ENCODE measurements at places on chromosomes 13 and 19. TPM values are rescaled to one million over a fixed set of nuclear protein-coding genes. Genes with fewer than 3 reads are reported as not detected.

TEKTIP1 gene
- 2.2 TPM for total RNA-seq

NLRP9 gene
- not detected for total RNA-seq

S1PR4 gene
- total RNA-seq: 35.7 TPM

HSD17B14 gene
- total RNA-seq: 22.7 TPM

CPAMD8 gene
- 54.3 TPM for total RNA-seq

KLK12 gene
- 1.9 TPM for total RNA-seq

GJB6 gene
- not detected for total RNA-seq

SIPA1L3 gene
- 63.2 TPM for total RNA-seq

ZNF728 gene
- 0.74 TPM for total RNA-seq

THSD1 gene
- total RNA-seq: 14.9 TPM

KCNRG gene
- total RNA-seq: 2.7 TPM

OR10H1 gene
- not detected for total RNA-seq

- no peak overlapping the region for H3K4me3 ChIP-seq
- H3K27ac ChIP-seq: no peak overlapping the region
- DNase-seq: no peak
- H3K4me1 ChIP-seq: no peaks in the 10 kb centered on the region
Observed at GRCh38 chr13:72651144-72651543, 76.3 kb downstream of the MZT1 start.

GRCh38 chr19:30165228-30165813, 206.9 kb upstream of the ZNF536 start:
- no peaks in the 10 kb centered on the region for H3K4me1 ChIP-seq
- H3K36me3 ChIP-seq: no peaks in the 10 kb centered on the region
- DNase-seq: no peak
- no peak overlapping the region for H3K27ac ChIP-seq
- H3K27me3 ChIP-seq: no peaks in the 10 kb centered on the region

DNA sequence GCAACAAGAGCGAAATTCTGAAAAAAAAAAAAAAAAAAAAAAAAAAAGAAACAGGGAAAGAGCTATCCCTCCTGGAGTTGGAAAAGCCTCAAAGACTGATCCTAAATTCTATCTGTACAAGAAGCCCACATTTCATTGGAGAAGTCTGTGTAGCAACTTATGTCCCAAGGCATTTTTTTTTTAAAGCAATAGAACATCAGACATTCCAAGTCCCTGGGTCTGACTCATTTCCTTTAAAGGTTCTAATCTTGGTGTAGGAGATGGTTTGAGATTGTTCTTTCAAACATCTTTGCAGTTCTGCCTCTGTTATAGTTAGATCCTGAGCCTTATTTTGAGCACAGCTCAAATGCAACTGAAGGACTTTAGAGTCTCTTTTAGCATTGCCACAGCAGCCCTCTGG, 706.5 kb upstream of the MIR17HG start:
- no peak overlapping the region for H3K4me3 ChIP-seq
- no peaks in the 10 kb centered on the region for H3K36me3 ChIP-seq
- no peaks in the 10 kb centered on the region for H3K4me1 ChIP-seq
- H3K27ac ChIP-seq: no peak overlapping the region

- no peaks in the 10 kb centered on the region for H3K36me3 ChIP-seq
- H3K4me1 ChIP-seq: no peaks in the 10 kb centered on the region
- no peak overlapping the region for H3K27ac ChIP-seq
- no peak for DNase-seq
Observed at GRCh38 chr13:97630725-97631124, 196.8 kb downstream of the RAP2A start.

DNA sequence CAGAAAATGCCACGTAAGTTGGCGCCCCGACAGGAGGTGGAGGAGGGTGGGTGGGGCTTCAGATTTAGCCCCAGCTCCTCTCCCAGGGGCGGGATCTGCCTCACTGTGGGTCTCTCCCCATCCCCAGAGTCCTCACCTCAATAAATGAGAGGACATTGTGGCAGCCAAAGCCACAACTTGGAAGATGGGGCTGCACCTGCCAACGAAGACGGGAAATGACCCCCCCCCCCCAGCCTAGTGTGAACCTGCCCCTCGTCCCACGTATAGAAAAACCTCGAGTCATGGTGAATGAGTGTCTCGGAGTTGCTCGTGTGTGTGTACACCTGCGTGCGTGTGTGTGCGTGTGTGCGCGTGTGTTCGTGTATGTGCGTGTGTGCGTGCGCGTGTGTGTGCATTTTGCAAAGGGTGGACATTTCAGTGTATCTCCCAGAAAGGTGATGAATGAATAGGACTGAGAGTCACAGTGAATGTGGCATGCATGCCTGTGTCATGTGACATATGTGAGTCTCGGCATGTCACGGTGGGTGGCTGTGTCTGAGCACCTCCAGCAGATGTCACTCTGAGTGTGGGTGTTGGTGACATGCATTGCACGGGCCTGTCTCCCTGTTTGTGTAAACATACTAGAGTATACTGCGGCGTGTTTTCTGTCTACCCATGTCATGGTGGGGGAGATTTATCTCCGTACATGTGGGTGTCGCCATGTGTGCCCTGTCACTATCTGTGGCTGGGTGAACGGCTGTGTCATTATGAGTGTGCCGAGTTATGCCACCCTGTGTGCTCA, 1.5 kb upstream of the TRAPPC5 start:
- peak overlapping the region; percentile 100 for H3K4me3 ChIP-seq
- DNase-seq: peak; percentile 63
- peaks cover 4% of the 10 kb centered on the region for H3K27me3 ChIP-seq
- no peak overlapping the region for H3K27ac ChIP-seq
- peaks cover 14% of the 10 kb centered on the region for H3K4me1 ChIP-seq
- peaks cover 22% of the 10 kb centered on the region for H3K36me3 ChIP-seq

DNA sequence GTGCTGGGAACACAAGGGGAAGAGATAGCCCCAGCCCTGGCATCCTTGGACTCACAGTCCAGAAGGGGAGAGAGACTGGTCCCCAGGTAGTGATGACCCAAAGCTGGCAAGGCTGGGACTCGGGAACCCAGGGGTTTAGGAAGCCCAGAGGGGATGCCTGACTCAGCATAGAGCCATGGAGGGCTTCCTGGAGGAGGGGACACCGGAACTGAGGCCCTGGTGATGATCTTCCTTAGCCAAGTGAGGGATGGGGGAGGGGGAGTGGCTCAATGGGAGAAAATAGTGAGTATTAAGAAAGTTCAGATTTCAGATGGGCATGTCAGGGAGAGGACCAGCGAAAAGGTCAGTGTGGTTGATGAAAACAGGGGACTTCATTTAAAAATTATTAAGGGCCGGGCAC, 26.8 kb downstream of the EXOC3L2 start:
- no peak for DNase-seq
- no peak overlapping the region for H3K27ac ChIP-seq
- peaks cover 34% of the 10 kb centered on the region for H3K27me3 ChIP-seq
- H3K4me3 ChIP-seq: no peak overlapping the region
- H3K36me3 ChIP-seq: no peaks in the 10 kb centered on the region

DNA sequence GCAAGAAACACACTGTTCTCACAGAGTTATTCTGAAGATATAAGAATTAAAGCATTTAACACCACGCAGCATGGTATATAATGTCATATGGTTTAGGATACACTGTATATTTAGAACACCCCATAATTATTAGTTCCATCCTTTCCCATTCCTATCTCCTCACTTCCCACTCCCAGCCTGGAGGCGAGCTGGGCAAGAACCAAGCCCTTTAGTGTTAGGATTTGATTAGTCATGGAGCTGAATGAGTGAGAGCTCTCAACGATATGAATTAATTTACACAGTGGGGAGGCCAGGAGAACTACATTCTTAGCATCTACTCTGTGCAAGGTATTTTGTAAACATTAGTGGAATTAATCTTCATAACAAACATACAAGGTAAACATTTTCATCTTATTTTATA, 934.3 kb downstream of the DIAPH3 start:
- no peak for DNase-seq
- H3K27ac ChIP-seq: no peak overlapping the region
- no peaks in the 10 kb centered on the region for H3K27me3 ChIP-seq
- H3K4me3 ChIP-seq: no peak overlapping the region
- no peaks in the 10 kb centered on the region for H3K36me3 ChIP-seq
- H3K4me1 ChIP-seq: no peaks in the 10 kb centered on the region

DNA sequence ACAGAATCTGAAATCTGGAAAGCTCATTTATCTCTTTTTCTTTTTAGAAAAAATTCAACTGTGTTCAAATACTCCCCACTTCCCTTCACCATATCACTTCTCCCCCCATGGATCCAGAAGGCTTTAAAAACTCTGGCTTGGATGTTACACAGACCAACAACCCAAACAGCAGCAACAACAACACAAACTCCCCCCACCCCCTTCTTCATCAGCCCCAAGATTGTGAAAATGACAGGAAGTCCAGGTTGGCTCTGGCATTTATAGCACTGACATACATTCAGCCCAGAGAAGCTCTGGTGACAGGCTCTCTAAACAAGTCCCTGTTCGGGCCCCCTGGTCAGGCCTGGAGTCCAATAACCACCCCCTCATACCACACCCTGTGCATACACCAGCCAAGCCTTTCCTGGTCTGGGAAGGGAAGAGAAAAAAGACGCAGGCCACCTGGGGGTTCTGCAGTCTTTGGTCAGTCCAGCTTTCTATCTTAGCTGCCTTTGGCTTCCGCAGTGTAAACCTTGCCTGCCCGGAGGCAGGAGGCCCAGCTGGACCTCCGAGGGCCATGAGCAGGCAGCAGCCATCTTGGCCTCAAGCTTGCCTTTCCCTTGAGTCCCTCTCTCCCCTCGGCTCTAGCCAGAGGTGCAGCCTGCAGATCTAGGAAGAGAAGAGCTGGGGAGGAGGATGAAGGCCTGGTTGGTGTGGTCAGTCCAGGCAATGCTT, 6.8 kb downstream of the CDX2 start:
- no peak overlapping the region for H3K4me3 ChIP-seq
- no peak overlapping the region for H3K27ac ChIP-seq
- no peak for DNase-seq
- peaks cover 98% of the 10 kb centered on the region for H3K27me3 ChIP-seq
- H3K4me1 ChIP-seq: peaks cover 29% of the 10 kb centered on the region
- no peaks in the 10 kb centered on the region for H3K36me3 ChIP-seq

DNA sequence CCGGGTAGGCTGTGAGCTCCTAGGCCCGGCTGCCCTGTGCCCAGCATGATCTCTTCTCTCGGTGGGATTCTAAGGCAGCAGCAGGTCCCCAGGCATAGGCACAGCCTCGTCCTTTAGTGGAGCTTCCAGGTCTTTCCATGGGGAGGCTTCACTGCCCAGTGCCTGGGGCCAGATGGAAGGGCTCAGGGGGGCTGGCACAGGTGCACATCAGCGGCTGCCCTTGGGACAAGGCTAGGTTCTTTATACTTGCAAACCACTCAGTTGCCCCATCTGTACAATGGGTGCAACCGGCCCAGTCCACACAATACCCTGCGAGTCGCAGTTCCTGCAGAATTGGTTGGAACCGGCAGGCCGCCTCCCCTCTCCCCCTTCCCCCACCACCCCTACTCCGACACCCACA, 14.2 kb downstream of the KCTD15 start:
- H3K36me3 ChIP-seq: peaks cover 46% of the 10 kb centered on the region
- H3K4me3 ChIP-seq: no peak overlapping the region
- H3K27me3 ChIP-seq: no peaks in the 10 kb centered on the region
- H3K4me1 ChIP-seq: peaks cover 15% of the 10 kb centered on the region
- no peak for DNase-seq
- H3K27ac ChIP-seq: no peak overlapping the region

- DNase-seq: no peak
- peaks cover 8% of the 10 kb centered on the region for H3K4me1 ChIP-seq
- no peaks in the 10 kb centered on the region for H3K27me3 ChIP-seq
- no peak overlapping the region for H3K27ac ChIP-seq
- no peak overlapping the region for H3K4me3 ChIP-seq
Observed at GRCh38 chr13:50892210-50892944, 17.2 kb upstream of the RNASEH2B start.

- no peaks in the 10 kb centered on the region for H3K36me3 ChIP-seq
- no peak overlapping the region for H3K27ac ChIP-seq
- H3K4me3 ChIP-seq: no peak overlapping the region
- no peaks in the 10 kb centered on the region for H3K4me1 ChIP-seq
- no peaks in the 10 kb centered on the region for H3K27me3 ChIP-seq
Observed at GRCh38 chr13:52926971-52927370, 78.5 kb upstream of the PCDH8 start.

DNA sequence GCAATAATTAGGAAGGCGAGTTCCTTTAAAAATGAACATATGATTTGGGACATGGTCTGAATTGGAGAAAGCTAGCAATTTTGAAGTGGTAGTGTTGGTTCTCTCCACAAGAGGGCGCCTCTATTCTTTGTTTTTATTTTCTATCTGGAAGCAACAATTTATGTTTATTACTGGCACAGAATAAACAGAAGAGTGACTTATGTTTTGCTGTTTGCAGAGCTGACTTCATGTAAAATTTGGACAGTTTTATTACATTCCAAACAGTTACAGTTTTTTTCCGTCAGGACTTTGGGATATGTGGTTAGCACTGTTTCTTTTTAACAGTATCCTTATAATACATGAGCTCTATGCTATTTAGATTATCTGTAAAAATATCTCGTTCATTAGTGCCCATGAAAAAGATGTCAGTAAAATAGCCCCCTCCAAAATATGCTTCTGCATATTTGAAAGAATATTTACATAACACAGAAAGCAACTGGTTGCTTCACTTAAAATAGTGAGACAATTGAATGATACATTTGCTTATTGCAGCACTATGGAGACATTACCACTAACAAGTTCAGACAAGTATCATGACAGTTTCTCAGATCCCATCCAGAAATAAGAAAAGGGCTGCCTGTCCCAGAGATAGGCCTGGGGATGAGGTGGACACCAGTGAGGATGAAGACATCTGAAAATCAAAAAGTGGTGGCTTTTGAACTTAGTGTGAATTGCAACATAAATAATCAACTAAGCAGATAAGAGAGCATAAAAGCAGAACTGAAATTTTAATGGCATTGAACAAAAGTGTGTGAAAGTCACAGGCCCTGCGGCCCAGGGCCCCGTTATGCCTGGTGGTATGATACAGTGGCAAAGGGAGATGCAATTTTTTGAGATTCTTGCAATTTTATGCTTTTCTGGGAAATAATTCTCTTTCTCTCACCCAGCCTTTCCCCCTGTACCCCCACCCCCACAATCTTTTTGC, 32.3 kb upstream of the FGF9 start:
- no peak overlapping the region for H3K4me3 ChIP-seq
- H3K27ac ChIP-seq: no peak overlapping the region
- no peak for DNase-seq
- H3K27me3 ChIP-seq: no peaks in the 10 kb centered on the region
- peaks cover 4% of the 10 kb centered on the region for H3K4me1 ChIP-seq
- no peaks in the 10 kb centered on the region for H3K36me3 ChIP-seq

DNA sequence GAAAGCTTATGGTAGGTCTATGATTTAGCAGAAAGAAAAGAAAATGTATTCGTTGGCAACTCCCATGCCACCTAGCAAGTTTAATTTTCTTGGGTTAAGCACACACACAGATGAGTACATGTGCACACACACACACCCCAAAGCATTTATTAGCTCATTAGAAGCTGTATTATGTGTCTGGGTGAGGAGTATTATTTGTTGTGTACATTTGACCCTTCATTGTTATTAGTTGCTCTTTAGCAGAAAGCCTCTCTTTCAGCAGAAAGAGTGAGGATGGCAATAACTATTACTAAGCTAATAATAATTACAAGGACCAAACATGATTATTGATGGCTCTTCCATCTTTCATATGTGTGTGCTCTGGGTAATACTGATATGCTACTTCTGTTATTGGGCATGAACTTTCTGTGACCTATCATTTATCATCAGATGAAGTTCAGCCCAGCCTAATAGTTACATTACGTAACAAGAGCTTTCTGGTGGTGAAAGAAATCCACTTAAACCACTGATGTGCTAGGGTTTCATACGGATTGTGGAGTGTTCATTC, 177.4 kb upstream of the OBI1 start:
- DNase-seq: no peak
- no peak overlapping the region for H3K4me3 ChIP-seq
- no peaks in the 10 kb centered on the region for H3K27me3 ChIP-seq

Measured in lower lobe of right lung (tissue), 2 donors.